ENCODE measurements at places on chromosomes 1 and 21.

DNA sequence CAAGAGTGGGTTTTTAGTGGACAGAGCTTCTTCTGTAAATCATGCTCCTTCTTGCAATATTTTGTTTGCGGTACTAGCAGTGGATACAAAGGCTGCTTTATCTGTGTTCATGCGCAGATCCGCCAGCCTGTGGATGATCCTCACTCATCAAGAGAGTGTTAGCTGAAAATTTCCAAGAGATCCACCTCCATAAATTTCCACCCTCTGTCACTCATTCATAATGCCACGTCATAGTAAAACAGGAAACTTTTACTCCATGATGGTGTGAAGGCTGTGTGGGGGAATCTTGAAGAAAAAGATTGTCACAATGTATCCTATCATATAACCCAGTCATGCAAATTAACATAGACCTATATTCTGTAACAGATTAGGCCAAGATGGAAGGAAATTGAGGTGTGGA is 4.4 kb upstream of the MAPKAPK2 start:
- no peak for DNase-seq

GRCh38 chr21:41768437-41769042 is 1.7 kb upstream of the RIPK4 start:
- DNase-seq, result peak; percentile 95

DNA sequence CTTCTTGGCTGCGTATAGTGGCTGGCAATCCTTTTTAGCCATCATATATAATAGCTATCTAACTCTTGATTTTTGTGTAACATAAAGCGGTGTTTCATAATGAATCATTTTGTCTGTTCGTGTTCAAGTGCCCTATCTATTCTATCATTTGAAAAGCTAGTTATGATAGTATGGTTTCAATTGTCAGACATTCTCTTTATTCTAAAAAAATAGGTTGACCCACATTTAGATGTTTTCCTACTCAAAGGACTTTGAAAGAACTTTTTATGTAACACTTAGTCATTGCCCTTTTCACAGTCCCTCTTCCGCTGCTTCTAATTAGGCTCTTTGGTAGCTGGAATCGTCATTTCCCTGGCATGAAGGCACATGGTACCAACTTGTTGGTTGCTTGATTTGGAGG is 272.2 kb upstream of the B3GALT2 start:
- DNase-seq, result no peak

GRCh38 chr1:227576189-227576588 is 12.8 kb downstream of the ZNF678 start:
- no peak for DNase-seq

DNA sequence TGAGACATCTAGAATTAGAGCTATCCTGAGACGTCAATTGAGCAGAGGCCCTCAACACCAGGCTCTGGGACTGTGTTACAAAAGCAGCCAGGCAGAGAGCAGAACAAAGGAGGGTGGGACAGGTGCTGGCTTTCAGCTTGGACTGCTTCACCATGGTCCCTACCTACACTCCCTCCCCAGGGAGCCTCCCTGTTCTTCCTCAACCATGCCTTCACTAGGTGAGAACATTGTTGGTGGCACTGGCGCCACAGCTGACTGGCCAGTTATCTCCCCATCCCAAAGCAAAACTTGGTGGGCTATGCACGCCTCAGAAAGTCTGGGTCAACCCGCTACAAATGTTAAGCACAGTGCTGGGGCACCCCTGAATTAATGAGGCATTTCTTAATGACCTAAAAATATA is 87.8 kb downstream of the NMNAT2 start:
- DNase-seq, result no peak

- DNase-seq, result no peak
Observed at GRCh38 chr21:44379515-44379848, 26.1 kb downstream of the TRPM2 start.

GRCh38 chr1:236809148-236809547 is 14.1 kb downstream of the MTR start:
- no peak for DNase-seq

- DNase-seq, result no peak
Observed at GRCh38 chr1:219177363-219177762, 3.7 kb downstream of the LYPLAL1 start.

DNA sequence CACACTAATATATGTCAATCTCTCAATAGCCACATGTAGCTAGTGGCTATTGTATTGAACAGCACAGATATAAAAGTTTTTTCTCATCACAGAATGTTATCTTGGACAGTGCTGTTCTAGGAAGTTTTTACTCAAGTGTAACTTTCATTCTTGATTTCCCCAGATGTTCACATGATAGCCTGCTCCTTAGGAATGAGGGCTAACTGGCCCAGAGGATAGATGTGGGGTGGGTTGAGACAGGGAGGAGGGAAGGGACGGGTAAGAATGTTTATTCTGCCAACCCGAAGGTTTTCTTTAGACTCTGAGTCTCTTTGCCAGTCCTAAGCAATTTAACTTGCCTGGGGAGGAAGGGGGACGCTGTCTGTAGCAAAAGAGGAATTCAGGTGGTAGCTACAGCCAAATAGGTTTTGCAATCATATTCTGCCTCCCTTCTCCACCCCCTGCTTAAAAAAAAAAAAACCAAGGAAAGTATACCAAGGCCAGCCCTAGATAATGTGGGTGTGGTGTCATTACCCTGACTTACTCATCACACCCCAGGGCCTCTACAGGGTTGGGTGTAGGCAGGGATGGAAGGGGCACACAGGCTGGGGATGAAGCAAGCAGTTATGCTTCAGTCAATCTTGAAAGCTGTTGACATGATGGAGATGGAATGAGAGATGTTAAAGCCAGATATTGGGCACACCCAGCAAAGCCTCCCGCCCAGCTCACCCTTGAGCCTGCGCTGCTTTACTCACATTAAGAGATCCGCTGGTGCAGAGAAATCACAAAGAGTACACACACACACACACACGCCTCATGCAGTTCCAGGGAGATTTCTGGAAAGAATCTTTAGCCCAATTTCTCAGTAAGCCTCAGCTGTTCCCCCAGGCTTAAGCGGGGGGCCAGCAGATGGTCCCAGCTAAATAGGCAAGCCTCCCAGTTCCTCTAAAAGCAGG is 59.9 kb downstream of the PLXNA2 start:
- DNase-seq, result peak; percentile 42
